ENCODE measurements at places on chromosomes 12 and 14. TPM values are rescaled to one million over a fixed set of nuclear protein-coding genes. Genes with fewer than 3 reads are reported as not detected.

KCNC2 gene
- total RNA-seq: not detected

CCDC196 gene
- not detected for total RNA-seq

GPD1 gene
- 0.14 TPM for total RNA-seq

OR10G2 gene
- not detected for total RNA-seq

POTEM gene
- not detected for total RNA-seq

DLK1 gene
- total RNA-seq: 0.17 TPM

CISTR gene
- not detected for total RNA-seq

REM2 gene
- total RNA-seq: 0.34 TPM

NOS1 gene
- 0.43 TPM for total RNA-seq

Data from A549 treated with AZD2906 at 1 μM for 4 hours (cell line).